Ecto neural progenitor cell (in vitro differentiated cells): ENCODE measurements at places on chromosomes 5 and 9.

DNA sequence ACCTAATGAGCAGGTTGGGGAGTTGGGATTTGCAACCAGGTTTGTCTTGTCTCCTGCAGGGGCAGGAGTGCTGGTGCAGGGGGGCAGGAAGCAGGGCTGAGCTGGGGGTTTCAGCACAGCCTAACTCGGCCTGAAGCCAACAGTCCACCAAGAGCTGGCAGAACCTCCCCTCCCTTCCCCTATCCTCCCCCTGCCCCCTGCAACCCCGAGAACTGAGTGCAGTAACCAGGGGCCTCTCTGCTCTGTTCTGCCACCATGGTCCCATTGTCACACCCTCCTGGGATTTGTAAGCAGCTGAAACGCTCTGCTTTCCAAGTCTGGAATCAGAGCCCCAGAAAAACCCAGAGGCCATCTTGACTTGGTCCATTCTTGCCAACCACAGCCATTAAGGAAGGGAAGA, 72.9 kb downstream of the ARHGEF37 start:
- DNase-seq: no peak

- DNase-seq: no peak
These were observed 684.8 kb upstream of the CCNG1 start for GRCh38 chr5:162752612-162753011.

DNA sequence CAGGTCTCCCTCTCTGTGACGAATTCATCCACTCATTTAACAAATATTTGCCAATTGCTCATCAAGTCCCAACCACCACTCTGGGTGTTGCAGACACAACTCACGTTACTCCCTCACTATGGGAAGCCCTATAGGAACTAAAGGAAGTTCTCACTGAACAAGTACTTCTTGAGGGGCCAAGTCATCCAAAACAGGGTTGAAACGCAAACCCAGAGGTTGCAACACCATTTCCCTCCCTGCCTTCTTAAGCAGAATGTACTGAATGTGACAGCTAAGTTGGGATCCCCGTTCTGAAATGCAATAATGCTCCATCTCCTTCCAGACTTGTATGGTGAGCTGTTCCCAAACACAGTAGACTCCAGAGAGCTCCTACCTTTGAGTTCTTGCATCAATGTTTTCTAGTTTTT, 34.3 kb downstream of the EPB41L4B start:
- no peak for DNase-seq

GRCh38 chr9:114086607-114087006, 8.5 kb upstream of the AMBP start:
- DNase-seq: no peak

GRCh38 chr5:131999441-132000240, 11.8 kb downstream of the ACSL6 start:
- no peak for DNase-seq

GRCh38 chr5:121899346-121899745, 47.7 kb downstream of the FTMT start:
- no peak for DNase-seq

DNA sequence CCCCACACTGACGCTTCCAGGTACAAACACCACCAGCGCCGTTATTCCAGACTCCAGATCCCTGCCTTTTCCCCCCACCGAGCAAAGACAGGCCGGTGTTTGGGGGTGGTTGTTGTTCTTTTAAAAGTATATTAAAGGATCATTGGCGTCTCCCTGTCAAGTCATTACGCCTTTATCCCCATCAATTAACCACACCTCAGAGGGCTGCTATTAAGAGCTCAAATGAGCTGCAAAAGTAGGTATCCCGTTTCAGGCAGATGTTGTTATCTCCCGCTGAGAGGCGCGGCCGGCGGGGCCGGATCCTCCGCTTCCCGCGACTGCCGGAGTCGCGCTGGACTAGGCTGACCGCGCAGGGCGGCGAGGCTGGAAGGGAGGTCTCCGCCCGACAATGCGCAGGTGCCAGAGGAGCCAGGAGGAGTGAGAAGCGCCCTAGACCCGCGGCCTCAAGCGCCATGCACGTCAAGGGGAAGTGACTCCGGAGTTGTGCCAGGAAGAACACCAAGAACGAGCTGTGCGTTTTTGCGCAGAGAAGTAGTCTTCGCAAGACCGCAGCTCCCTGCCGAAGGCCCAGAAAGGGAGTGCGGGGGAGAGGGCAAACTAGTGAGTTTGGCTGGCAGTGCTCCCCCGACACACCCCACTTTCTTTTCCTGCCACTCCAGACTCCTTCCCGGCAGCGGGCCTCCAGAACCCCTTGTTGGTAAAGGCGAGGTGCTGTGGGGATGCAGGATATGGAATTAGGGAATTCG, 8.2 kb downstream of the NR2F1-AS1 start:
- peak; percentile 85 for DNase-seq

DNA sequence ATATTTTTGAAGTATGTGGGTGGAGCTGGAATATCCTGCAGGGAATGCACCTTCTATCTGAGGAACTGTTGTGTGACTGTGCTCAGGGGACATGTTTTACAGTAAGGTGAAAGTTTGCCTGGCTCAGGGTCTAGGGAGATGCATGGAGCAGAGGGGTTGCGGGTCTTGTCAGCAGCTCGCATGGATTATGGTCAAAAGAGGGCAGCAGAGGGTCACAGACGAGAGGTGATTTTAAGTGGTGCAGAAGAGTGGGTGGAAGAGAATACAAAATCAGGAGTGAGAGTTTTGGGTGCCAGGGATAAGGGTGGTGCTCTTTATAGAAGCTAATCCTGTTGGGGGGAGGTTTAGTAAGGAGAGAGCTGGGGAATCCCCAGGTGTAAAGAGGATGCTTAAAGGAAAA, 53.5 kb upstream of the GRIN3A start:
- peak; percentile 78 for DNase-seq

DNA sequence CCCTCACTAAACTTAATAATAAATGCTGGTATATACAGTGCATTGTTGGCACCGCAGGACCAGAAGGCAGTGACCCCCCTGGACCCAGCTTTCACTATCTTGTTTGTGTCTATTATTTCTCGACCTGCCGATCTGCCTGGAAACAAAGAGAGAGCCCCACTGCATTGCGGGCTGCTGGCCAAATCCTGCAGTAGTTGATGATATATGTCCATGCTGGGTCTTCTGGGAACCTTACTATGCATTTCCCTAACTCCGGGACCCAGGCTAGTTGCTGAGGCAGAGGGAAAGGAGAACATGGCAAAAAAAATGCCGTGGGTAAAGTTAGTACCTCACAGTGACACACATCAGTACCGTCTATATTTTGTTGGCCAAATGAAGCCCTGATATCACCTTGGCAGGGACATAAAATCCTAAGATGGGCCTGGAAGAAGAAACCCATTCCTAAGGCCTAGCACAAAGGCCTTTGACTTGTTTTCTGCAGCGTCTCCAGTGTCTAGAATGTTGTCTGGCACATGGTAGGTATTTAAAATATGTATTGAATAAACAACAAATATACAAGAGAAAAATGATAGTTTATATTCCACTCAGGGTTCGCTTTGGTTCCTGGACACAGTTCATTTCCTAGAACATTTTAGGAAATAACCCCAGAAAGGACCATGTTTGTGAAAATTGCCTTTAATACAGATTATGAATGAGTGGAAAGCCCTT, 46.1 kb downstream of the NMUR2 start:
- DNase-seq: no peak
